Stimulated activated CD4-positive, alpha-beta T cell treated with anti-CD3 and anti-CD28 coated beads, Interleukin-4, amount 100 ng/mL, for 4 hours (primary cell): ENCODE measurements at places on chromosomes 12 and 14.

- DNase-seq, result no peak
Measured at GRCh38 chr12:131896811-131897270, 2.4 kb downstream of the ULK1 start.

DNA sequence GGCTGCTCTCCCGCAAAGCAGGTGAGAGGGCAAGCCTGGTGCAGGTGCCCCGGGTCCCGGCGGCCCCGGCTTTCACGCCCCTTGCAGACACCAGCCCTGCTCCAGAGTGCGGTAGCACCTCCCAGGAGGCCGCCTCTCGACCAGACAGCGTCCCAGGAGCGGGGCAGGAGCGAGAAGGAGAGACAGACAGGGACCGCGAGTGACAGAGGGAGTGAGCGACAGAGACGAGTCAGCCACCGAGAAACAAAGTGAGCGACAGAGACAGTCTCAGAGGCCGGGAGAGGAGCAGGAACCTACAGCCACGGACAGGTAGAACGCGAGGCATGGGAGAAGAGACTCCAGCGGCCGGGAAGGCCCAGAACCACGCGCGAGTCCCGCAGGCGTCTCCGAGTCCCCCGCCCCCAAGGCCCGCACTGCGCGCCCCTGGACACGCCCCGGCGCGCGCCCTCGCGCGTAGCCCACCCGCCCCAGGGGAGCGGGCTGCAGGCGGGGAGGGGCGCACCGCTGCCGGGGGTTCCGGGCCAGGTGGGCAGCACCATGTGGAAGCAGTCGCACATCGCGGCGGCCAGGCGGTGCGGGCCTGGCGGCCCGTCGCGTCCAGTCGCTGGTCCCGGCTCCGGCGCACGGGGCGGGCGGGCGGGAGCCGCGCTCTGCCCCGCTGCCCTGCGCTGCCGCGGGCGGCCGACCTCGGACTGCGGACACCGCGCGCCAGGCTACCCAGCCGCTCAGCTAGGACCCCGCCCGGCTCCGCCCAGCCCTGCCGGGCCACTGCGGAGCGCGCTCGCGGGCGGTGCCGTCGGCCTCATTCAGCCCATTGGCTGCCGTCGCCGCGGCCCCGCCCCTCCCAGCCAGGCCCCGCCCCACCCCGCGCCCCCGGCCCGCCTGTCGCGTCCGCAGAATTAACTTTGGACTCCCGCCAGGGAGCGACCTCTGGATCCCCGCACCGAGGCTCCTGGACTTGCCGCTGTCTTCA lies at the start of gene AHNAK2:
TSS of gene AHNAK2 (minus strand) at position 694 of the 973 bp plus-strand sequence. CDS start at position 557, 137 bp downstream.
- peak; percentile 31 for DNase-seq

DNA sequence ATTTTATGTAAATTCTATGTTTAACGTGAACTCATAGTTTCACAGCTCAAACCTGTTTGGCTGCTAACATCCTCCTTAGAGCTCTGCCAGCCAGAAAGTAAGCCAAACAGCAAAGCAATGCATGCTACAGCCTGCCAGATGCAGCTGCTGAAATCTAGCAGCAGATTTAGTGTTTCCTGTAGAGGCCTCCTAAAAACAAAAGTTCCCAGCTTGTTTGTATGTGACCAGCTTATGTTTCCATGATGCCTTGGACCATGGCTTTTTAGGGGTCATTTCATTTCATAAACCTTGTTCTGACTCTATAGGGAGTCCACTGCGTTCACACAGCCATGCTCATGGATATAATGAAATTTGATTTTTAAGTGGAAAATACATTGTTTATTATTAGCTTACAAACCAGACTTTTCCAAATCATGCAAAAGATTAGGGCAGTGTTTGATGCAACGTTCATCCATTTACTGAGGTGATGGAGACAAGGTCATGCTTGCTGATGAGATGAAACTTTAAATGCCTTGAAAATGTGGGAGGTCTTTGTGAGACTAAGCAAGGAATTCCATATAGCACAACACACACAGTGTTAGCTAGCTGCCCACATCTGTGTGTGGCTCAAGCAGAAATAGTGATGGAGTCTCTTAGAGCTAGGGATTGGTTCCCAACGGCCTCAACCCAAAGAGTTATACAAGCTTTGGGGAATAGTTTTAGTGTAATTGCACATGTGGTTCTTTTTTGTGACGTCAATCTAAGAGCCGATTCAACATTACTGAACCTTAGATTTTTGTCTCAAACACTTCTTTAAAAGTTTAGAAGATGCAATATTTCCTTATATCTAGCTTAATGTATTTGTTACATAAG lies 157.5 kb upstream of the LRIG3 start:
- no peak for DNase-seq

DNA sequence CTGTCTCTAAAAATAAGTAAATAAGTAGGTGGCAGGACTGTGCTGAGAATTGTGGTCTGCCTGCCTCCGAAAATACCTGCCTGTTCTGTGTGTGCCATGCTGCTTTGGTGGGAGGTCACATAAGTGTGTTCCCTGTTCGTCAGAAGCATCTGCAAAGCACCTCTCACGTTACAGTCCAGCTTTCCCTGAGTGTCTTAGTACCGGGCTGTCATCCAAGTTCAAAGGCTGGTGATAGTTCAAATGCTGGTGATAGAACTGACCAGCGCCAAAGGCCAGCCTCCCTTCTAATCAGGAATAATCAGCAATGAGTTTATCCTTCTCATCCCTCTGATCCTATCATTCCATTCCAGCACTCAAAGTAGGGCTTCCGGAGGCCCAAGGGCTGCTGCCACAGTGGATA lies 5.6 kb downstream of the CABP1 start:
- no peak for DNase-seq

GRCh38 chr12:43287706-43288383 lies 264.2 kb downstream of the ADAMTS20 start:
- DNase-seq, result no peak

DNA sequence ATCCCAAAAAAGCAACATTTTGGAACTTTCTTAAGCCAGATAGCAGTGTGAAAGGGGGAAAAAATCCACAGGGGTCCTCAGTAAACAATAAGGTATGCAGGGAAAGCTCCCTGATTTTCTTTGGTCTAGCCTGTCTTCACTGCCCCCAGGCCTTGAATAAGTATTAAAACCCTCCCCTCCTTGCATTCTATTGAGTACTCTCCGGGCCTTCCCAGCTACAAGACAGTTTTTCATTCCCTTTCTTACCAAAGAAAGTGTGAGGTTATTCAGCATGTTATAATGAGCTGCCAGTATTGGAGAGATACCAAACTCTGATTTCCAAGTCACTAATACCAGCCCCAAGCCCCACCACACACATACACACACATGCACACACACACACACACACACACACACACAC lies 59.8 kb upstream of the KIF21A start:
- no peak for DNase-seq
